ENCODE measurements at places on chromosomes 6 and 20.
A peak's percentile ranks its signal among the peaks of the same experiment; 100 is the strongest.

- no peaks in the 10 kb centered on the region for H3K36me3 ChIP-seq
- no peak overlapping the region for H3K4me3 ChIP-seq
- DNase-seq: no peak
- no peaks in the 10 kb centered on the region for H3K4me1 ChIP-seq
- H3K27me3 ChIP-seq: no peaks in the 10 kb centered on the region
Measured at GRCh38 chr6:5403076-5403475, 141.8 kb downstream of the FARS2 start.

GRCh38 chr6:77332915-77333623 lies 130.2 kb downstream of the HTR1B start:
- no peak for DNase-seq
- no peak overlapping the region for H3K4me3 ChIP-seq
- no peaks in the 10 kb centered on the region for H3K36me3 ChIP-seq

DNA sequence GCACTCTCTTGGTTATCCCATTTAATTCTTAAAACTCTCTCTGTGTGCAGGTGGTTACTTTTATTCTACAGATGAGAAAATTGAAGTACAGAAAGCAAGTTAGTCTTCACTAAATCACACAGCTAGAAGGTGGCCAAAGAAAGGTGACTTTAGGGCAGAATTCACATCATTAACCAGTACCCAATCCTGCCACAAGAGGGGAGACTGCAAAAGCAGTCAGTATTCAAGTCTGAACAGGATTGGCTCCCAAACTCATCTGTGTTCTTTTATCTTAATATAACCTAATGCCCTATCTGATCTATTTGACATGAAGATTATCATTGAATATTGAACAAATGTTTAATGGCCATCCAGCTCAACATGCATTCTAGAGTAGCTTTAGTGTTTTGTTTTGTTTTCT lies 225.3 kb upstream of the FAM83B start:
- no peaks in the 10 kb centered on the region for H3K36me3 ChIP-seq
- H3K4me1 ChIP-seq: peaks cover 20% of the 10 kb centered on the region
- H3K27me3 ChIP-seq: no peaks in the 10 kb centered on the region
- H3K27ac ChIP-seq: no peak overlapping the region

DNA sequence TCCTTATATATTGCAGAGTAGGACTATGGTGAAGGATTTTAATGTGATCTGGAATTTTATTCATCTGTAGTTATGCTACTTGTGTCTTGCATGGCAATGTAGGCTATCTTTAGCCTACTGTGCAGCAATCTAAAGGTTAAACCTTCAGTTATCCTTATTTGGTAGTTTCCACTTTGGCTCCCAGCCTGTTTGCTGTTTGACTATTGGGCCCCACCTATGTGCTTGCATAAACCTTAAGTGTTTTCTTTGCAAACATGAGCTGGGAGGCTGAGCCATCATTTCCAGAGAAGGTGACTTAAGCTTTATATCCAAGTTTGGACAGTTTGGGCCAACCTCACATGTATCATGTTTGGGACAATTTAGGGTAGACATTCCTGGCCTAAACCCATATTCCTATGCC lies 537.5 kb downstream of the BTBD3 start:
- H3K4me3 ChIP-seq: no peak overlapping the region
- H3K36me3 ChIP-seq: no peaks in the 10 kb centered on the region
- H3K4me1 ChIP-seq: no peaks in the 10 kb centered on the region
- no peaks in the 10 kb centered on the region for H3K27me3 ChIP-seq
- no peak overlapping the region for H3K27ac ChIP-seq

DNA sequence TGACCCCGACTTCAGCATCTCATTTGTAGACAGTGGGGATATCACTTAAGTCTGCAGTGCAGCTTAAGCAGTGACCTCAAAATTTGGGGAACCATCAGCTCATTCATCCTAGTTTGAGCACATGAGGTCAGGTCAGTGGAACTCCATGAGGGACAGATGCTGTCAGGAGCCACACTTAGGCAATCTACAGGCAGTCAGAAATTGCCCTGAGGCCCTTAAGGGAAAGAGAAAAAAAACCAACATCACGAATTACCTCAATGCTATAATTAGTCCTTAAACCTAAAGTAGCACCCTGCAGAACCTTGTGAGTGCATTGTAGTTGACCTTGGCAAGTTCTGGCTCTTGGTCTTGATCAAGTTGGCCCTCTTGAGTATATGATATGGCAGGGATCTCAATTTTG lies 21.1 kb downstream of the TMEM74B start:
- H3K27ac ChIP-seq: no peak overlapping the region
- H3K36me3 ChIP-seq: peaks cover 1% of the 10 kb centered on the region
- no peaks in the 10 kb centered on the region for H3K27me3 ChIP-seq
- DNase-seq: no peak
- no peak overlapping the region for H3K4me3 ChIP-seq

- no peak overlapping the region for H3K27ac ChIP-seq
- no peaks in the 10 kb centered on the region for H3K36me3 ChIP-seq
- DNase-seq: no peak
- H3K27me3 ChIP-seq: no peaks in the 10 kb centered on the region
Measured at GRCh38 chr6:42427871-42428270, 23.9 kb downstream of the TRERF1 start.

DNA sequence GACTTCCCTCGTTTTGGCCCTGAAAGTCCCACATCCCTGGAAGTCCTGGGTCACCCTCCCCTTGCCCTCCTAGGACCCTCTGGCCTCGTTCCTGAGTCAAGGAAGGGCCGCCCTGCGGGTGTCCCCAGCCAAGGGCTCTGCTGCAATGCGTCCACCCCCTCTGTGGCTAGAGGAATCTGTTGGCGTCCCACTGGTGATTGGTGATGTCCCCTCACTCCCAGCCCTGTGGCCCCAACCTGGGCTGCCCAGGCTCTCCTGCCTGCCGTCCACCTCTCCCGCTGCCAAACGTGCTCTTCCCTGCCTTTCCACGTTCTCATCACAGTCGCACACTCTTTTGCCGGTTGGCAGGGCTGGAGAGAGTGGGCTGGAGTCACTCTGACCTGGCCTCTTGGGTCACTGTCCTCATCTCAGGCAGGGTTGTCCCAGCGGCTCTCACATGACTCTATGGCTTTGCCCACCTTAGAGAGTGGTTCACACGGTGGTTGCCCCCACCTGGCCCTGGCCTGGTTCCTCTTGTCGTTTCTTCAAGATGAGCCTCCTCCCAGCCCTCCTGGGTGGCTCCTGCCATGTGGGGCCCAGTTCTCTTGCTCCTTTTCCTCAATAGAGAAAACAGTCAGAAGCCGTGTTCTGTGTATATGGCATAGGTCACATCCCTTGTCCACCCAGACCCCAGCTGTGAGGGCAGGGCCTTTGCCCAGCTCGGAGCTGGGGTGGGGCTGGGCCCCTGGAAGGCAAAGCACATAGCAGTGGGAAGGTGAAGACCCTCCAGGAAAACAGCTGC lies 100.9 kb downstream of the TMEM242 start:
- H3K4me1 ChIP-seq: peaks cover 14% of the 10 kb centered on the region
- DNase-seq: no peak
- H3K36me3 ChIP-seq: 0 out of 2 replicates have a peak, but pooled peaks cover 2% of the 10 kb centered on the region
- no peaks in the 10 kb centered on the region for H3K27me3 ChIP-seq
- no peak overlapping the region for H3K4me3 ChIP-seq
- peak overlapping the region; percentile 82 for H3K27ac ChIP-seq

DNA sequence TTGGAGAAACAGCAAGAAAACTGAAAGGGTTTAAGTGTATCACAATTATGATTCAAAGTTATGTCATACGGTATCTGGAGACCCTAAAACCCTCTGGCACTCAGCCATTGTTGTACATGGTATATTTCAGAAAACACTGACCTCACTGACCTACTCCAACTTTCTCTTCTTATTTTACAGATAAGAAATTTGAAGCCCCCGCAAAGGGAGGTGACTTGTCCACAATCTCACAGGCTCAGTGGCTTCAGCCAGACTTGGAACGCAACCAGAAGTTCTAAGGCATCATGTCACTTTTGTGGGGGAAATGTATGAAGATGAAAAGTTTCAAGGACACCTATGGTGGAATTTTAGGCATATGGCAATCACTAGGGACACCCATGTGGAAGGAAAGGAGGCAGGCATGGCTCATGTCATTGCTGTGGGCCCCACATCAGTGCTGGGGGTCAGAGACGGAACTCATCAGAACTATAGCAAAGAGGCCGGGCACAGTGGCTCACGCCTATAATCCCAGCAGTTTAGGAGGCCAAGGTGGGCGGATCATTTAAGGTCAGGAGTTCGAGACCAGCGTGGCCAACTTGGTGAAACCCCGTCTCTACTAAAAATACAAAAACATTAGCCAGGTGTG lies 5.2 kb upstream of the TRIB3 start:
- H3K4me3 ChIP-seq: no peak overlapping the region
- no peaks in the 10 kb centered on the region for H3K27me3 ChIP-seq
- DNase-seq: no peak
- H3K4me1 ChIP-seq: peaks cover 44% of the 10 kb centered on the region

DNA sequence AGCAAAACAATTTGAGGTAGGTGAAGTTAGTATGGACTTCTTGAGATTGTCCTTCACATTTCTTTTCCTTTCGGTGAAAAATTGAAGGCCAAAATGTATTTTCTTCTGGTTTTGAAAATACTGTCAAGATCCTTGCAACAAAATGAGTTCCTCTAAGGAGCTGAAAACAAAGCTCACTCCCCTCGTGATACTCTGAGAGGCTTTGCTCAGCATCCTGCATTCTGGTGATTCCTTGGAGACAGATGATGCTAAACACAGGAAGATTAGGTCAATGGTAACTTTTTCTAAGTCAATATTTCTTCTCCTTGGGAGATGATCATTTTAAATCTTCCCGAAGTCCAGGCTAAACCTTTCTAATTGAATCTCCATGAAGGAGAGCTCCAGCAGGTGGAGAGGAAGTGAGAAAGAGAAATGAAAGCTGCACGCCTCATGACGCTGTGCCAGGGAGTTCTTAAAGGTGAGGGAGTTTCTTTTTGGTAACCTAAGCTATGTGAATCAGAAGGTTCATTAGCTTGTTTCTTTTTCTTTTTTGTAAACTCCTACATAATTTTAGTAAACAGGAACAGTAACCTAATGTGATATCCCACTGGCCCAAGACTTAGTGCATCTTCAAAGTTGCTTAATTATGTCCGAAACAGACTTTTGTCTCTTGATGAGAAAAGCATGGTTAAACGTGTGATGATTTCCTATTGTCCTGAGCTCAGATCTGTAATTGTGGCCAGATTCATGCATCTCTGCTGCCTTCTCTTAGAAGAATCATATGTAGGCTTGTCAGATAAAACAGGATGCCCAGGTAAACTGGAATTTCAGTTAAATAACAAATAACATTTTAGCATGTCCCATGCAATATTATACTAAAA lies 15.0 kb downstream of the ESR1 start:
- no peak for DNase-seq
- H3K4me1 ChIP-seq: no peaks in the 10 kb centered on the region
- H3K36me3 ChIP-seq: no peaks in the 10 kb centered on the region
- no peaks in the 10 kb centered on the region for H3K27me3 ChIP-seq

- no peaks in the 10 kb centered on the region for H3K27me3 ChIP-seq
- no peaks in the 10 kb centered on the region for H3K36me3 ChIP-seq
- H3K4me3 ChIP-seq: no peak overlapping the region
- H3K27ac ChIP-seq: no peak overlapping the region
- DNase-seq: no peak
Measured at GRCh38 chr6:46628498-46628897, 24.1 kb downstream of the CYP39A1 start.

DNA sequence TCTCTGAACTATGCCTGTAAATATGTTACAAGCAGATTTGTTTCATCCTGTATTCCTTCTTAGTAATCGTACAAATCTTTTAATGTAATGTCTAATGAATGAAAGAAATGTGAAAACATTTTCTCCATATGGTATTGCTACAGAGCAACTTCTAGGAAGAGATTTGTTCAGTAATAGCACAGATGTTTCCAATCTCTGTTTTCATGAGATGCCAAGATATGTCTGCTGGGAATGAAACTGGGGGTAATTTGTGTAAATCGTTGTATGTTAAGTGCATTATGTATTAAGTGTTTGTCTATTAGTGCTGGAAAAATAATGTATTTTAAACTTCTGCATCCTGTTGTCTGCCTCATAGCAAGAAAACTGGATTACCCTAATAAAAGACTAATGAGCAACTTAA lies 722.2 kb upstream of the EYS start:
- no peaks in the 10 kb centered on the region for H3K4me1 ChIP-seq
- no peak overlapping the region for H3K4me3 ChIP-seq
- no peaks in the 10 kb centered on the region for H3K27me3 ChIP-seq
- H3K36me3 ChIP-seq: no peaks in the 10 kb centered on the region
- DNase-seq: no peak
- H3K27ac ChIP-seq: no peak overlapping the region

- no peaks in the 10 kb centered on the region for H3K4me1 ChIP-seq
- no peak for DNase-seq
- no peaks in the 10 kb centered on the region for H3K27me3 ChIP-seq
- H3K4me3 ChIP-seq: no peak overlapping the region
- no peaks in the 10 kb centered on the region for H3K36me3 ChIP-seq
Measured at GRCh38 chr6:111161650-111162049, 74.3 kb downstream of the SLC16A10 start.

- no peaks in the 10 kb centered on the region for H3K27me3 ChIP-seq
- H3K27ac ChIP-seq: no peak overlapping the region
- no peaks in the 10 kb centered on the region for H3K36me3 ChIP-seq
Measured at GRCh38 chr6:38604700-38605099, 35.0 kb downstream of the BTBD9 start.

- H3K27ac ChIP-seq: no peak overlapping the region
- DNase-seq: no peak
- H3K27me3 ChIP-seq: 0 out of 2 replicates have a peak, but pooled peaks cover 2% of the 10 kb centered on the region
Measured at GRCh38 chr6:159168536-159169192, 536 bp upstream of the FNDC1 start.

- no peaks in the 10 kb centered on the region for H3K27me3 ChIP-seq
- H3K36me3 ChIP-seq: no peaks in the 10 kb centered on the region
- H3K4me3 ChIP-seq: no peak overlapping the region
- no peaks in the 10 kb centered on the region for H3K4me1 ChIP-seq
- no peak overlapping the region for H3K27ac ChIP-seq
- DNase-seq: no peak
Measured at GRCh38 chr6:5584078-5584482, 322.8 kb downstream of the FARS2 start.

Data from Caco-2 (cell line).